Myocyte (in vitro differentiated cells): ENCODE measurements at places on chromosomes 13 and 19. TPM values are rescaled to one million over a fixed set of nuclear protein-coding genes. Genes with fewer than 3 reads are reported as not detected.

DNA sequence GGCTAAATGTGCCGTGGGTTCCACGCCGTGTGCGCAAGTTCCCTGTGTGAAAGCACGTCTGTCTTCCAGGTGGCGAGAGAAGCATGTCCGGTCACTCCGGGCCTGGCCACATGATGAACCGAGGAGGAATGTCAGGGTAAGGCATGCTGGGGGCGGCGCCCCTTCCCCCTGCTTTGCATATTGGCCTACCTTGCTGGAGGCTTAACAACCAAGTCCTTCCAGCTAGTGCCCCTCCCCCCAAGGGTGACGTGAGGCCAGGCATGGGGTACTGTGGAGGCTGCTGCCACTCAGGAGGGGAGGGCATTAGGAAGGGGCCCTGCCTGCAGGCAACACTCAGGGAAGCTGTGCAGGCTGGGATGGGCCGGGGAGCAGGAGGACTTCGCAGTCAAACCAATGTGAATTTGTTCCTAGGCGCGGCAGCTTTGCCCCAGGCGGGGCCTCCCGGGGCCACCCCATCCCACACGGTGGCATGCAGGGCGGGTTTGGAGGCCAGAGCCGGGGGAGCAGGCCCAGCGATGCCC, 12.5 kb downstream of the MICOS13 start:
- no peak for DNase-seq

Gene ZNF653
- total RNA-seq: 5.0 and 5.9 TPM in 2 replicates

Gene NOTCH3
- total RNA-seq: 76.1 and 159 TPM in 2 replicates

DNA sequence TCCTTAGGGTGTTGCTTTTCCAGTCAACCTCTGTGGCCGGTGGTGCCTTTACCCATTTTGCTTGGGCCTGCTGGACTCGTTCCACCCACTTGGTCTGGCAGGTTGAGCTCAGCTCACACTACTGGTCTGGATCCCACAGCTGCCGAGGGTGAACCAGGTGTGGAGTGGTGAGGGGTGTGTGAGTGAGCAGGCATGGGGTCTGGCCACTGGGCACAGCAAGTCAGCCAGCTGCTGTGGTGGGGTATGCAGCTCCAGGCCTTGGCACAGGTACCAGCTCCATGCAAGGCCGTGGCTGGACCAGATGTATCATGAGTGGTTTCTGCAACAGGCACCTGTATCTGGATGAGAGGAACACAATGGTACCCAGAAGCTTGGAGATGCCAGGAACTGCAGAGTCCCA, 277.6 kb upstream of the KLHL1 start:
- DNase-seq: no peak

GRCh38 chr13:33868343-33868994, 50.5 kb downstream of the RFC3 start:
- no peak for DNase-seq

DNA sequence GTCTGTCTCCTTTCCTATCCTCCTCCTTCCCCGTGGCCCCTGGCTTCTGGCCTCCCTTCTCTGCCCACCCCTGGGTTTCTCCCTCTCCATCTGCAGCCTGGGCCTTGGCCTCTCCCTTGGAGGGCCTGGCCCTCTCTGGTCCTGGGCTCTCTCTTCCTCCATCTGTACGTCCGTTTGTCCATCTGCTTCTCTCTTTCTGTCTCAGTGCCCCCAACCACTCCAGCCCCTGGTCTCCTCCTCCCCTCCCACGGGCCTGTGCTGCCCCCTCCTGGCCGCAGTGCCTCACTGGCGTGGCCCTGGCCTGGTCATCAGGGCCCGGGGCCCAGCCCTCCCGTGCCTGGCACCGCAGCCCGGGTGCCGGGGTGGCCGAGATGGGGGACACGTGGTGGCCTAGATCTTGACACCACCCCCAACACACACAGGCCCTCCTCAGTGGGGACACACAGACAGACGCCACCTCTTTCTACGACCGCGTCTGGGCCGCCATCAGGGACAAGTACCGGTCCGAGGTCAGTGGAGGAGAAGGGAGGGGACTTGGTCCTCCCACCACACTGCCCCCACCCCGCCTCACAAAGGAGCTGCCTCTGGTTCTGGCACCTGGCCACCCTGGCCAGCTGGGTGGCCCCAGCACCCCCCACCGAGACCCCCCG, 11.3 kb downstream of the PRKCSH start:
- peak; percentile 44 for DNase-seq

DNA sequence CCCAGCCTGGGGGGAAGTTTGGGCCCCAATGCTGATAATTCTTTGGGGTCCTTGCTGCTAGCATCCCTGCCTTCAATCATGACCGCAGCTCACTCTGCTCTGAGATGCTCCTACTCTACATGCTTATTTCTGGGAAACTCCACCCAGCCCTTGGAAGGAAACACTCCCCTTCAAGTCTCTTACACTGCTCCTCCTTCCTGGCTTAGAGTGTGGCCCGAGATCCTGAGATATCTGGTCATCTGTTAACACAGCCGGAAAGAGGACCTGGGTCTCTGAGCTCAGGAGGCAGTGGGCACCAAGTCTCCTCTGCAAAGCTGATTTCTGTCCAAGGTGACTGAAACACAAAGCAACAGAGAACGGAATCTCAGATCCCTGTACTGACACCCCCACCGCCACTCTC, 33.0 kb downstream of the CYP4F2 start:
- DNase-seq: no peak

GRCh38 chr19:8561075-8561764, 16.0 kb downstream of the MYO1F start:
- DNase-seq: no peak

DNA sequence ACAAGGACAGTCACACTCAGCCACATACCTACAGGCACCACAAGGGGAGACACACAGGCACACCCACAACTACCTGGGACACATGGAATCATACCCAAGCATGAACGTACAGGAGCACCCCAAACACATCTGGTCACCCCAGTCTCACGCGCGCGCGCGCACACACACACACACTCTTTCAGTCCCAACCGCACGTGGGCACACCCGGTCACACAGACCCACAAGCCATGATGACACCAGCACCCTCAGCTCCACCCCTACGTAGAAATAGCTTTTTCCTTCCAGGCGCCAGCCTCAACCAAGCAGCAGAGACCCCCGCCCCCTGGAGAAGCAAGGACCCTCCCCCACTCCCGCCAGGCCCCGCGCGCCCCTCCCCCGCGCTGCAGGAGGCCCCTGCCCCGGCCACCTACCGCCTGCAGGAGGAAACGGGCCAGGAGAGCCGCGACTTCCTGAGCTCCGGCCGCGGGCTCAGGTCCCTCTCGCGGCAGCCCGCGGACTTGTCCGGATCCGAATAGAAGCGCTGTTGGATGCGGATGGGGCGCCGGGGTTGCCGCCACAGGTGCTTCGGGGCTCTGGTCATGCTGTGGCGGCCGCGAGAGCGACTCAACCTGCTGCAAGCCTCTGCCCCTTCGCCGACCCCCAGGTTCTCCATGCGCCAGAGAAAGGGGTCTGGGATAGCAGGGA, 6.4 kb upstream of the PDE4C start:
- no peak for DNase-seq

Gene EDNRB
- total RNA-seq: 1.7 and 2.2 TPM in 2 replicates

DNA sequence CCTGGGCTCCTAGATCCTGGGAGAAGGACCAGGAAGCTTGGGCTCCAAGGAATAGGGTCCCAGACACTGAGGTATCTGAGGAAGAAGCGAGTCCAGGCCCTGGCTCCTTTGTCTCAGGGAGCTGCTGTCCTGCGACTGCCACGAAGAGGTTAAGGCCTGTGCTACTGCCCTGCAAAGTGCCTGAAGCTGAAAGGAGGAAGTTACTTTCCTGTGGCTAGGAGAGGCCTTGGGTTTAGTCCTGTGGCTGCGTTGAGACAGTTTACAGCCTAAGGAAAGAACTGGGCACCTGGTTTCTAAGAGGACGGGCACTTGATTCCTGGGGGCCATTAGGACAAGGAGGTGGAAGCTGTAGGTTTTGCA, 2.8 kb downstream of the MYADM start:
- no peak for DNase-seq

DNA sequence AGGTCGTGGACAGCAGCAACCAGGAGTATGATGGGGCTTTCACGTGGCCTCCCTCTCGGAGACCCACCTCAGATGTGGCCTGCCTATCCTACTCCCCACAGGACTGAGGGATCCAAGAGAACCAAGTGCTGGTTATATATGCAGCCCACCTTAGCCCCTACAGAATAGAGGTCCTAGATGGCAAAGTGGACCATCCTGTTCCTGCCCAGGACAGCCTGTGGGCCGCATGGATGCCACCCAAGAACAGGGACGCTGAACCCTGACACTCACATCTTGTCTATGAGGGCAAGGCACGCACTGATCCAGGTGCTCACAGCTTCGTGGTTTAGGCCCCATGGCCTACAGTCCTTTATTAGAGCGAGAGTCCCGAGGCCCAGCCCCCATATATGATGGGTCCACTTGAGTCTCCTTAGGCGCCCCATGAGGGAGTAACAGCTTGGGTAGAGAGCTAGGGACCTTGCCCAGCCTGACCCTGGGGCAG, 1.5 kb upstream of the SLC27A5 start:
- DNase-seq: no peak

Gene SWSAP1
- total RNA-seq: 0.86 and 1.7 TPM in 2 replicates

Gene IL11
- 0.19 and 0.83 TPM in 2 replicates for total RNA-seq

- DNase-seq: peak; percentile 1
Observed at GRCh38 chr13:64709079-64709478, 2521.1 kb downstream of the PCDH9 start.

DNA sequence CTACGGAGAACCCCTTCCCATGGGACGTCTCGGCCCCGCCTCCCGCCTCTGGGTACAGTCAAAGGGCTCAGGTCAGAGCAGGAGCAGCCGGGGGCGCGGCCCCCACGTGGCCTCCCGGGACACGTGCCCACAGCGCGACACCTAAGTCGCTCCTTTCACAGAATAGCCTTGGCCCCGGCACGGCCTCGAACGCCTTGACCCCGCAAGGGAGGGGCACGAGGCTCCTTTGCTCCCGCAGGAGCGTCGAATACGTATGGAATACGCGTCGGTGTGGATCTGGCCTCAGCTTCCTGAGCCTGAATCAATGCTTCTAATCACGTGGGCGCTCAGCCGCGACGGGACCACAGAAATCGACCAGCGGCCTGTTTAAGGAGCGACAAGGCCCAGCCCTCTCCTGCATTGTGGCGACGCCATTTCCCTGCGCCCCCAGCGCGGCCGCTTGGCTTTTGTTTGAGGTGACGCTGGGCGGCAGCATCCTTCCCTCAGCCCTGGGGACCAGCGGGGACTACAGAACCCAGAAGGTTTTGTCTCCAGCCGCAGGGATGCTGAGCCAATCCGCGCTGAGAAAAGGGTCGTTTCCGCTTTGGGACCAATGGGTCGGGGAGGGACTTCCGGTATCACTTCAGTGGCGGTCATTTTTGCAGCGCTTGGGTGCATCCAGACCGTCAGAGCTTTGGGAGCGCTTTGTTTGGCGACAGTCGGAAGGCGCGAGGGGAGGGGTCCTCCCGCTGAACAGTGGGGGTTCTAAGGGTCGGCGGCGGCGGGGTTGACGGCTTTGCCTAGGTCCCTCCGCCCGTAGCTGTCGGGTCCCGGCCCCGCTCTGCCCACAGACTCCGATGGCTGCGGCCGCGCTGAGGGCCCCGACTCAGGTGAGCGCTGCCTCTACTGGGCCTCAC, at the start of gene ZIK1:
ZIK1 (plus strand) TSS at position 625 of the 896 bp plus-strand sequence; CDS start at position 837, 212 bp downstream.
- peak; percentile 85 for DNase-seq

Gene SARS2
- total RNA-seq: 34.6 and 42.8 TPM in 2 replicates

GRCh38 chr19:2546128-2547032, 70.5 kb downstream of the GADD45B start:
- DNase-seq: peak; percentile 66

DNA sequence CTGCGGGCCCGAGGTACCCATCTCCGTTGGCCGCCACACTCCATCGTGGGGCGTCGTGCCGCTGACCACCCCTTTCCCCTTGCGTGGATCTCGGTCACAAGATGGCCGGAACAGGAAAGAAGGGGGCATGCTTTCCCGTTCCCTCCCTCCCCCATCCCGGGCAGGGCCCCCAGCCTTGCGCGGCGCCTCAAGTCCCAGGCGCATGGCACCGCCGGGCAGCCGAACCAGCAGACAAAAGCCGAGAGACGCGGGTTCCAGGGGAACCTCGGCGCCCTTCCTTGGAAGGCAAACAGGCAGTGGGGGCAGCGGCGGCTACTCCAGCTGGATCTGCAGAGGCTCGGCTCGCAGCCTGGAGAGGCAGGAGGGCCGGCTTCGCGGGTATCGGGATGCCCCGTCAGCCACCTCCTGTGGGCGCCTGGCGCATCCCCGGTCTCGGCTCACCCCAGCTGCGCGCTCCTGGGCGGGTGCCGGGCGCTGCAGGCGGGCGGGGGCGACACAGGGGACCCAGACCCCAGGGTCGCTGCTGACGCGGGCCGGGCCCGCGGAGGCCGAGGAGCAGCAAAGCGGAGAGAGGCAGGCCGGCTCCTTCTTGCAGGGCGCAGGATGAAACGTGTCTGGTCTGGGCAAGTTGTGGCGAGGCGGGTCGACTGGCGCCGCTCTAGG, 439 bp downstream of the DZIP1 start:
- DNase-seq: peak; percentile 61

DNA sequence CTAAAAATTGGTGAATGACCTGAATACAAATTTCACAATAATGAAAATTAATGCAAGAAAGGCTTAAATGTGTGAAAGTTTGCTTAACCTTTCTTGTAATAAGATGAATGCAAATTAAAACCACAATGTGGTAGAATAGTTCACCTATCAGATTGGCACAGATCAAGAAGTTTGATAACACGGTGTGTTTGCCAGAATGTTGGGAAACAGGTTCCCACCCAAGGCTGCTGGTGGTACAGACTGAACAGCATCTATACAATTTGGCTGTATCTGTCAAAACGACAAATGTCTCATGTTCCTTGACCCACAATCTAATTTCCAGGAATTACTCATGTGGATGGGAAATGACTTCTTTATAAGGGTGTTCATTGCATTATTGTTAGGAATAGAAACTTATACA, 8.6 kb upstream of the IRS2 start:
- no peak for DNase-seq

DNA sequence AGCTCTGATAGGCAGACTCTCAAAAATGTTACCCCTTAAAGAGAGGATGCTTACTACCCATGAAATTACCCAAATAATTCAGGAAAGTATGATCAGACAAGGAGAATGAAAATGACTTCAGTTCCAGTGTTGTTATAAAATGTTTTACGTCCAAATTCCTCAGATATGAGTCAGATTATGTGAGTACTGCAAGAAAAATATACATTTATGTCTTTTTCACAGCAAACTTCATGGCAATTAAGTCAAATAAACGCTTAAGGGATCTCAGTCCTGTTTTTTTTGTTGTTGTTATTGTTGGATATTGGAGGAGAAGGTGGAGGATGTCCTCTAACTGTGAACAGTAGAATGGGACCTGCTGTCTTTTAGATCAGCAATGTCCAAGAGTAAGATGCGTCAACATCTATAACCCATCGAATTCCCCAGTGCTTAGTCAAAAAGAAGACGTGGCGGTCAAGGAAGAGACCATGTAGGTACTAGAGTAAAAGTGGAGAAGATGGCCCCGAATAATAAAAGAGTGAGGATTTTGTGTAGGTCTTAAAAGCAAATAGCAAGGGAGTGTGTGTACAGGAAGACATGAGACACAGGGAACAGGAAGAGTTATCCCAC, 215.4 kb upstream of the IRS2 start:
- no peak for DNase-seq

DNA sequence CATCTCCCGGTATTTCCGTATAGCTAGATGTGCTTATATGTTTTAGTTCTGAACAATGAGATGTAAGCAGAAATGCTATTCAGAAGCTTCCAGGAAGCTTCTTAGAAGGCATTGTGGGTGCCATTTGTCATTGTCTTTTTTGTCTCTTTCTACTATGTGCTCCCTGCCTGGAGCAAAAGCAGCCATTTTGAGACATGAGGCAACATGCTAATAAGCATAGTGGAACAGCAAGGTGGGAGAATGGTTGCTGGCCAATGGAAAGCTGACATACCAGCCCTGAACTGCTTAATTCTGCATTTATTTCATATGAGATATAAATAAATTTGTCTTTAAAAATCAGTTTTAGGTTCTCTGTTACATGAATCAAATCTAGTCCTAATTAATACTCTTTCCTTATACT, 299.7 kb downstream of the LMO7 start:
- no peak for DNase-seq

Gene FUT3
- total RNA-seq: not detected in 2 replicates
